ENCODE measurements at places on chromosomes 1 and 21.

- DNase-seq, result no peak
Measured at GRCh38 chr1:155962599-155963211, 15.6 kb downstream of the ARHGEF2 start.

DNA sequence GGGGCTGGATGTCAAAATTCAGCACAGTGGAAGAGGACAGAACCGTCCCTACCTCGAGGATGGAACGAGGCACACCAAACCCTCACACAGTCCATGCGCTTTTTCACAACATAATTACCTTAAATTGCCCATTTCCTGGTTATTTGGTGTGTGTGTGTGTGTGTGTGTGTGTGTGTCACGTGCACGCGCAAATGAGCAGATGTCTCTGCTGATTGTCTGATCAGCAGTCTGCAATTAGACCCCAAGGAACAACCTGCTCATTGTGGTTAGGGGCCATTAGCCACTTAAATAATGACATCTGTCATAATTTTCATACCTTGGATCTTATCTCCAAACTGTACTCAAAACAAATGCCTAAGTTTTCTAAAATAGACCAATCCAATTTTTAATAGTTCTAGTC is 23.2 kb downstream of the AVPR1B start:
- DNase-seq, result no peak

- peak; percentile 77 for DNase-seq
Measured at GRCh38 chr1:43349594-43350306, 9.0 kb upstream of the CDC20 start.

GRCh38 chr1:220806408-220806807 is 19.7 kb downstream of the MTARC1 start:
- no peak for DNase-seq

DNA sequence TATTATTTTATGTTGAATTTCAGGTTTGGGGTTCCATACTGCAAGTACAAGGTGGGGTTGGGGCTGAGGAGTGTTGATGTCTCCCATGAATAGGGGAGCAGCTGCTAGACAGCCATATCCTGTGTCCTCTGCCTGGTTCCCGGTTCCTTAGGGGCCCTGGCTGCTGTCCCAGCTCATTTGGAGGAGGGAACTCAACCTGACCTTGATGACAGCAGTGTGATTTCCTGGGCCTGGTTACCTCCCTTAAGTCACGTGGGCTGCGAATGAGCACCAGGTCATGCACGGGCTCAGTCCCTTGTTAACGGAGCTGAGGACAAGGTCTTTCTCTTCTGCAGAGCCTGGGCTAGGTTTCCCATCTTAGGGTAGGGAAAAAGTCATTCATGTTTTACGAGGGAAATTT is 85.1 kb downstream of the MTR start:
- DNase-seq, result no peak
